A172 (cell line): ENCODE measurements at places on chromosomes 3 and 15. TPM values are rescaled to one million over a fixed set of nuclear protein-coding genes. Genes with fewer than 3 reads are reported as not detected.

GRCh38 chr3:78258798-78259197 is 1218.9 kb downstream of the ROBO2 start:
- DNase-seq, result peak; percentile 8

DNA sequence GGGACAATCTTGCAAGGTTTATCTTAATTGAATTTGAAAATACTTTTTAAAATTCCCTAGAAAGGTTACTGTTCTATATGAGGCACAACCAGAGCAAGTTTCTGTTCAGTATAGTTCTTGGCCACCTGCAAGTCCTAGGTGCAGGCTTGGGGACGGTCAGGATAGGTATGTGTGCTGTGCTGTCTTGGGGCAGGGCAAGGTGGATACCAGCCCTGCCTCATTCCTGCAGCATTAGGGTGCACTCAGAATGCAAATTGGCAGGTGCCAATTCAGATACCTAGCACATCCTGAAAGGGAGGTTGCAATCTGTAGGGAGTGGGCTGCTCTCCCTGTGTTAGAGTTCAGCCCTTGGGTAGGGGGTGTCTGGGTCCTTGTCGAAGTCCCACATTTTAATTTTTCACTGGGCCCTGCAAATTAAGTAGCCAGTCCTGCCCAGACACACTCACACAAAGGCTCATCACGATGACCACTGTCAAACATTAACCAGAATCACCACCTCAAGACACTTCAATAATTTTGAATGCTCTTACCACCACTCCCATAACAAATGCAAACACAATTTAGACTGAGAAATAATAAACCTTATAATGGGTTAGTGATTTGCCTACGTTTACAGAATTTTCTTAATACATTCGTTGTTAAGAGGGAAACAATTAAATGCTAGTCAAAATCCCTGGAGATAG is 838.0 kb upstream of the NR2F2 start:
- DNase-seq, result no peak

CCR9 gene
- not detected in 2 replicates for total RNA-seq

IGDCC3 gene
- total RNA-seq, result 0.10 and 0.12 TPM in 2 replicates
